ENCODE measurements at places on chromosomes 13 and 19.

DNA sequence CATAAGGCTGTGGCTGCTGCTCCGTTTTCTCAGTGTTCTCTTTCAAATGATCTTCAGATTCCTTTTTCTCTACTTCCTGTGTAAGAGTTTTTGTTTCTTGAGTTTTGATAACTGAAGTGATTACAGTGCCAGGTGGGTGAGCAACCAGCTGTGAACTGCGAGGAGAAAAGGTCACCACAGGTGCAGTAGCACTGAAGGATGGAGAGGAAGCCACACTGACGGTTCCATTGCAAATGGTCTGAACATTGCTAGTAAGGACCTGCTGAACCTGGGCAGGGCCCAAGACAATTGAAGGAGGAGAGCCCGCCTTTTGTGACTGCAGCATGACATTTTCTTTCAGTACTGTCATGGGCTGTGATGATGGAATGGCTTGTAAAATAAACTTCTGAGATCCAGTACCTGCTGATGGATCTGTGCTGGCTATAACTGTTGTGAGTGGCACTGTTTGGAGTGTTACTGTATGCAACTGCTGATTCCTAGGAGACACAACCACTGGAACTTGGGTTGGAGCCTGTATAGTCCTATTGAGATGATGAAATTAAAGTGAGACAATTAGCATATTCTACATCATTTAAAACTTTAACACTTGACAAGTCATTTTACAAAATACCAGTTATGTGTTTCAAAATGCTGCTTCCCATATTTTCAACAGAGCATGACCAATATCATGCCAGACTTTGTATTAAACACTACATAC lies 85.5 kb downstream of the ELF1 start:
- DNase-seq = no peak

- peak; percentile 85 for DNase-seq
Observed at GRCh38 chr19:45615795-45616703, 14.0 kb upstream of the GPR4 start.

DNA sequence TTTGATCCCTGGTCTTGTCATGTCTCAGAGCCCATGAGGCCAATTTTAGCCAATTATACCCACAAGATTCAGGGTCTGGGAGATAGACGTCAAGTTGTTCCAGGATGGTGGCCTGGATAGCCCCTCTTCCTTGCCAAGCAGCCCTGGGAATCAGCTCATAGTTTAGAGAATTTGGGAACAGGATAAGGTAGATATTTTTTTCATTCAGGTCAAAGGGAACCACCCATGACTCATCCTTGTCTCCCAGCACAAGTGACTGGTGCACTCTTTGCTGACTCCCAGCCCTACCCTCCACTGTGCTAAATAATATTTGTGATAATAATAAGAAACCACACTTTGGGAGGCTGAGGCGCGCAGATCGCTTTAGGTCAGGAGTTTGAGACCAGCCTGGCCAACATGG lies 17.1 kb upstream of the S1PR4 start:
- no peak for DNase-seq

DNA sequence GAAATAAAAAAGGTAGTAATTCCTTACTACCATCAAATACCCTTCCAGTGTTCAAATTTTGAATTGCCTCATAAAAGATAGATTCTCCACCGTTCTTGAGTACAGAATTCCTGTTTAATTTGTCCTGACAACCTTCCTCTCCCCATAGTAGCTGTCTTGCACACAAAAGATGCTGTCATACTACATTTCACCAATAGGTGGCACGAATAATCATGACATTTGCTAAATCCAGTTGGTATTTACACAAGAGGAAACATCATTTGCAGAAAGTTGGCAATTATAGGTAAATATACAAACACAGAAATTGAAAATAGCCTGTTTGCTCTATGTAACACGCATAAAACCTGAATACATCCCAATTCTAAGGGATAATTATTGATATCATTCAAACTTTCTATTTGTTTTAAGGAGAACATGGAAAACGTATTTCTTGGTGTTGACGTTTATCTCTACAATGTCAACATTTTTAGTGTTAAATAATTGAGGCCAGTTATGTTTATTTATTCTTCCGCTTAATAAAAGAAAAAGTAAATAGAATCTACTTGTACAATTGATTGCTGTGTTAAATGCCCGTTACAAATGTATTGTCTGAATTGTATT lies 58.3 kb upstream of the CLDN10 start:
- peak; percentile 92 for DNase-seq

DNA sequence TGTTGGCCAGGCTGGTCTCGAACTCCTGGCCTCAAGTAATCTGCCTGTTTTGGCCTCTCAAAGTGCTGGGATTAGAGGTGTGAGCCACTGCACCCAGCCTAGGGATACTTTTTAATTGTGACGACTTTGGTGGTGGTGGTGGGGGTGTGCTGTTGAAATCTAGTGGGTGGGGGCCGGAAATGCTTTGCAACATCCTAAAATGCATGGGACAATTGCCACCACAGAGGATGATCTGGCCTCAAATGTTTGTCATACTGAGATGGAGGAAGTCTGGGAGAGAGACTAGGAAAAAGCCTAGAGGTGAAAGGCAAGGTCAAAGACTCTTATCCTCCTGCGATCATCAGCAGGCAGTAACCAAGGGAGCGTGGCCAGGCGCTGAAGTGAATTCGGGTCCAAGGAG lies 1.4 kb downstream of the NWD1 start:
- no peak for DNase-seq

- DNase-seq = no peak
Observed at GRCh38 chr13:22141716-22142115, 470.8 kb downstream of the FGF9 start.

- peak; percentile 58 for DNase-seq
Observed at GRCh38 chr13:93227280-93227877, 772 bp downstream of the GPC6 start.

- no peak for DNase-seq
Observed at GRCh38 chr13:110798081-110798994, 84.8 kb downstream of the ING1 start.

DNA sequence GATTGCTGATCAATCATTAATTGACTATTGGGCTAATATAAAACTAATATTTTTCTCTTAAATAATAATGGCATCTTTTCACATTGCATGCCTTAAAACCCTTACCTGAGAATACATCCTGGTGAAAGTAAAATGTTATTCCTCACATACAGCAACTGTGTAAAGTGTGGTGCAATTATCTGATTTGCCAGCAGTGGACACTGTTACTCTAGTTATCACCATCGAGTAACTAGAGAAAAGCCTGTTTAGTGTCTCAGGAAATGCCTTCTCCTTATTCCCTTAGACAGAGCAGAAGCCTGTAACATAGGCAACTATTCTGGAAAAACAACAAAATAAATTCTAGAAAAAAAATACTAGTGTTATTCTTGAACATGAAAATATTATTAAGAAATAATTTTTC lies 459.8 kb downstream of the FGF14 start:
- peak; percentile 79 for DNase-seq

DNA sequence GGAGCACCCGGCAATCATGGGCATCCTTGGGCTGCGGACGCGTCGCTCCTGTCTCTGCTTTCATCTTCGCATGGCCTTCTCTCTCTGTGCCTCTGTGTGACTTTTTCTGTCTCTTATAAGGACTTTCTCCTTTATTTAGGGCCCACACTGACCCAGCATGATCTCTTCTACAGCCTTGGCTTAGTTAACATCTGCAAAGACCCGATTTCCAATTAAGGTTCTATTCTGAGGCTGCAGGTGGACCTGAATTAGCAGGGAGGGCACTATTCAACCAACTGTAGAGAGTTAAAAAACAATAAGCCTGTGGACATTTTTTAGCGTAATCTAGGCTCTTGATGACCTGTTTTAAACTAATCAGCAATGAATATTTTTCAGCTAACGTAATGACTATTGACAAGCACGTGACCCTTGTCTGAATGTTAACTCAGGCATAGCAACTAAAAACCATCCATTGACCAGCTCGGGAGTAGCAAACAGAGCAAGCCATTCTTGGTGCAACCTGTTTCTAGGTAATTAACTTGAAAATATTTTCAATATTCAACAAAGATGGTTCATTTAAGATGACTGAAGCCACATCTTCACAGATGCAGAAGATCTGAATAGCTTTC lies 15.2 kb downstream of the F10 start:
- DNase-seq = no peak

GRCh38 chr13:71799324-71799723 lies 67.7 kb downstream of the DACH1 start:
- no peak for DNase-seq

DNA sequence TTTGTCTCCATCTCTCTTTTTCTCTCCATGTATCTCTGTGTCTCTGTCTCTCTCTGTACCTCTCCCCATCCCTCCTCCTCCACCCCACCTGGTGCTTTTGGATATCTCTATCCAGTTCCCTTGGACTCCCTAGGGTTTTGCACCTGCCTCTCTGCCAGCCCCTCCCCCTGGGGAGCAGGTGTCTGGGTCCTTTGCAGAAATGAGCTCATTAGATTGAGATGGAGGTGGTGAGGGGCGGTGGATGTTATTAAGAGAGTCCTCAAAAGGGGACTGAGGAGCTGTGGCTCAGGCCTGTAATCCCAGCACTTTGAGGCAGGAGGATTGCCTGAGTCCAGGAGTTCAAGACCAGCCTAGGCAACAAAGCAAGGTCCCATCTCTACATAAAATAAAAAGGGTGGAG lies 2.1 kb downstream of the KCNN4 start:
- DNase-seq = peak; percentile 78

DNA sequence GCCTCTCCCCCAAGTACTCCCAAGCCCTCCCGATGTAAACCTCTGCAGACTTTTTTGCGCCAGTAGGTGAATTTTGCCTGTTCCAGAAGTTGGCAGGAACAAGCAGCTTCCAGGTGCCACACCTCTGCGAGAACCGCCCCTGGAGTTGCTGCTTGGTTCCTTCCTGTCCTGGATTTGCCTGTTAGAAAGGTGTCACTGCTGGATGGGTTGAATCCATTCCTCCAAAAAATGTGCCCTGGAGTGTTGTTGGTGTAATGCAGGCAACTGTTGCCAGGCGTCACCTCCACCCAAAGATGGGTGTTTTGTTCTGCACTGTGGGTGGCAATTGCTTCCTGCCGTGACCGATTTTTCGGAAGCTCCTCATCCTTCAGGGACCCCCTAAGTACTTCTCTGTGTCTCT lies 5.7 kb downstream of the PGPEP1 start:
- no peak for DNase-seq

DNA sequence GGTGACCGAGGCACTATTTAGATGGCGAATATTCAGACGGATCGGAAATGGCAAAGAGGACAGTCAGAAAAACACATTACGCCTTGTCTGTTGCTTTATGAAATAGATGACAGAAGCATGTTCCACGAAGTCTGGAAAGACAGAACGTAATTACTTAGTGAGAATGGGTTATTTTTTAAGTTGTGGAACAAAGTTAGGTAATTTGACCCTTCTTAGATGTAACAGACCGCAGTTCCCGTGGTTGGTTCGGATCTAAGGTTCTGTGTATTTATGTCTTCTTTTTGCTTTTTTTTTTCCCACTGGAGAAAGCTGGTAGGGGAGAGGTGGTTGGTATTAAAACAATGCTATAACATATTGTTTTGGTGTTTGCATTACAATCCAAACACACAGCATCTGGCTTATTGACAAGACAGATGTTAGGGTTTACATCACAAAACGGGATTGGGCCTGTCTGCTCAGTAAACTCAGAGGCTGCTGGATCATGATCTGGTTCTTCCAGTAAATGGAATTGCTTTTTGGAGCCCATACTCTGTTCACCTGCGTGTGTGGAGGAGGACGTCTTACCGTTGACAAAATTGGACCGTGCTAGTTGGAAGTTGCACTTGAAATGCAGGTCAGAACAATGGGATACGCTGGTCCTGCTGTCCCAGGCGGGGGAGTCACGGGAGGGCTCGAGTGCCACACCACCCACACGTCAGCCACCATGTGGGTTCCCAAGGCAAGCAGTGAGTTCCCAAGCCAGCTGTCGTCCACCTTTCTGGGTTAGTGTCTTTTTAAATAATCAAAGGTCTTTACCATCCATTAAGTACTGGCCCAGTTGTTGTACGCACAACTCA lies 13.8 kb downstream of the ATP11A start:
- no peak for DNase-seq
